ENCODE measurements at places on chromosomes 16 and 17.

DNA sequence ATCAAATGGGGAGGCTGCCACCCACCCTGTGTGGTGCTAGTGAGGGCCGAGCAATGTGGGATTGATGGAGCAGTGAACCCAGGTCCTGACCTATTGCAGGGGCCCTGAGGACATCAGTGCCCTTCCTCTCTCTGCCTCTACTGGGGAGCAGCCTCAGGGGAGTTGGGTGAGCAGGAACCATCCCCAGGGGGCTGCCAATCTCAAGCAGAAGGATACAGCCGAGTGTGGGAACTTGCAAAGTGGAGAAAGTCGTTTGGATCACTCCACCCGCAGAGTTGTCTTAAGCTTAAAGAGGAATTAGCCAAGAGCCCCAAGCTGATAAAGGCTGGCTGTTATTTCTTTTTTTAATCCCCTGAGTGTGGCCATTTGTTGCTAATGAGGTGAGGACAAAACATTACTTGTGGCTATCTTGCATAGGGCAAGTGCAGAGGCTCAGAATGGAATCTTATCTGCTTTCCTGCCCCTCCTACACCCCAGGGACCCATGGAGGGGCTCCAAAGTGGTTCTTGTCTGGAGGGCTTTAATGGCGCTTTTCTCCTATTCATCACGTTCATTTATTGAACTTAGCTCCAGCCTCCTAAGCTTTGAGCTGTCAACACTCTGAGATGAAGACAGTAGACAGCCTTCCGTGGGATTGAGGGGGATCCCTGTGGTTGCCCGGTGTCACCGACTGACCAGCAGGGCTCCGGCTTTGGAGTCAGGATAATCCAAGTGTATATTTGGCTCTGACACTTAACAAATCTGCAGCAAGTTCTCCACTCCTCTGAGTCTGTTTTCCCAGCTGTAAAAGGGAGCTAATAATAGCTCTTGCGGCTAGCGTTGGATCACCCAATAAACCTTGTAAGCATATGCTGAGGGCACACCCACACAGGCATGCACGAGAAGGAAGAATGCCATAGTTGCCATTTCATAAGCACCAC, 45.1 kb downstream of the MYH11 start:
- DNase-seq = peak; percentile 27

- peak; percentile 28 for DNase-seq
Observed at GRCh38 chr17:43591779-43592562, 45.8 kb upstream of the ETV4 start.

- no peak for DNase-seq
Observed at GRCh38 chr16:83312718-83313245, 495.0 kb upstream of the HSBP1 start.

DNA sequence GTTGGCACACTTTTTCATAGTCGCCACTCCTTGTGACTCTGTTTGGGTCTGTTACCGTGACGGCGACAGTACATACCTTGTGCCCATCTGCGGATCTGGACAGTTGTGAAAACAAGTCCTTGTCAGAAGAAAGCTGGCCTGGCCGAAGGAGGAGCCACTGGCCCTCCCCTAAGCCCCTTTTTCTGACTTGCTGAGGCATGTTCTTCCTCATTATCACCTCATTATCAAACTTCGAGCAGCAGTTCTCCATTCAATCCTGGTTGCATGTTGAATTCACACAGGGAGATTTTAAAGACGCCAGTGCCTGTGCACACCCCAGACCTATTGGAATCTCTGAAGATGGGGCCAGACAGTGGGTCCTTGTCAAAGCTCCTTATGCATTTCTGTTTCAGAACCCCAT, 61.1 kb downstream of the CYLD start:
- no peak for DNase-seq

- no peak for DNase-seq
Observed at GRCh38 chr17:81879121-81879520, 8.0 kb upstream of the ARHGDIA start.

GRCh38 chr17:63589646-63590045, 11.0 kb upstream of the TACO1 start:
- no peak for DNase-seq

GRCh38 chr17:2107506-2107905, 52.6 kb downstream of the HIC1 start:
- DNase-seq = no peak

DNA sequence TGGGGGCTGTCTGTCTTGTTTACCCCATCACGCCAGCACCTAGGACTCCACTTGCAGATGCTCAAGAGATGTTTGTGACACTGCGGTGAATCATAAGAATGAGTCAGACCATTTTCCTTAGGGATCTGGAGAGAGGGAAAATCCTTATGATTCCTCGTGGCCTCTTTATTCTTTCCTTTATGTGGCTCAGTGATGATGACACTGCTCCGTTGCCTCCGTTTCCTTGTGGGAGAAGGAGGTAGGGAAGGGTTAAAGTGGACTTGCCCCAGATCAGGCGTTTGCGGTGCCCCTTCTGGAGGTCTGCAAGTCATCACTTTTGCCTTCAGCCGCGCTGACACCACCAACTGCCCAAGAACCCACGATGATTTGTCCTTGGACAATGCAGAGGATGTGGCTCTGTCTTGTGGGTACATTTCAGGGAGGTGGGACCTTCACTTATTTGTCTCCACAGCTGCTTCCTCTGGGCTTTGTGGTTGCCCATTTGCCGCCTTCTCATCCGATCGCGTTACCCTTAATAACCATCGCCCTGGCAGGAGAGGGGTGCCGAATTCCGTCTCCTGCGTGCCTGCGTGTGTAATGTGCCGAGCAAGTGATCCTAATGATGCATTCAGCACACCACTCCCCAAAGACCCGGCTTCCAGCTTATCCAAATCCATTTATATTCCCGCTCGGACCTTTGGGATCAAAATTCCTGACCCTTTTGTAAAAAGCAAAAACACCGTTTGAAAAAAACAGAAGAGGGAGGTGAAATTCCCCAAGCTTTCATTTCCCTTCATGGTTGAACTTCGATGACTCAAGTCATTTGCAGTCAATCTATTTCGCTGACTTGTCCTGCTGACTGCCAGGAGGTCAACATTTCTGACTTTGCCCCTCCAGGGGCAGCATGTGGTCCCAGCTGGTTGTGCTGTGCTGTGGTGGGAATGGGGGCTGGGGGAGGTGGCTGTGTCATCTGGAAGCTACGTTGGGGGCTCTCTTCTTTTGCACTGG, 87.2 kb upstream of the IRX3 start:
- peak; percentile 35 for DNase-seq

- no peak for DNase-seq
Observed at GRCh38 chr16:9232102-9232770, 140.8 kb downstream of the HAPSTR1 start.

GRCh38 chr17:37614823-37615222, 5.6 kb upstream of the SYNRG start:
- DNase-seq = no peak

DNA sequence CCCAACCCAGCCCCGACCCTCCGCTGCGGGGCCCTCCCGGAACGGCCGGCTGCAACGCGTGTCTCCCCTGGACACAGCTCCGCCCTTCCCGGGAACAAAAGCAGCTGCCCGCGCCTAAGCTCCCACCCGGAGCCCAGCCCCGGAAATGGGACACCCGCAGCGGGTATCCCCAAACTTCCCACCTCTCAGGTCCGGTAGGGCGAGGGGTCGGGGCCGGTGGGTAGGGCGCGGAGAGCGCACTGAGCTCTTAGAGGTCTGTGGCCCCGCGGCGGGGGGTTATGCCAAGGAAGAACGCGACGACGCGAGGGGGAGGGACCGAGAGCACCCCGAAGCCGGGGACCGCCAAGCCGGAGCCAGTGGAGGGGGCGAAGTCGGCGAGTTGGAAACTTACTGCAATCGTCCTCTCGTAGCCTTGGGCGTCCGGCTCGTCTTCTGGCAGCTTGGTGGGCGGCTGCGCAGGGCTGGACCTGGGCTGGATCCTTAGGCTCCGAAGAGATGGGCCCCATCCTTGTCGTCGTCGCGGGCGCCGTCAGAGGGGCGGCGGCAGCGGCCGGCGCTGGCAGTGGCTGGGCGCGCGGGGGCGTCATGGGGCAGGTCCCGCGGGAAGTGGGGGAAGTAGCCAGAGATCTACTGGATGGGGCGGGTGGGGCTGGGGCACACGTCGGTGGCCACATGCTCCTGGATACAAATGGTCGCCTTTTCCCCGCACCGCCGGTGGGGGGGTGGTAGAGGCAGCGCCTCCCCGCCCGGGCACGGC, 6.9 kb downstream of the USP6 start:
- peak; percentile 37 for DNase-seq

DNA sequence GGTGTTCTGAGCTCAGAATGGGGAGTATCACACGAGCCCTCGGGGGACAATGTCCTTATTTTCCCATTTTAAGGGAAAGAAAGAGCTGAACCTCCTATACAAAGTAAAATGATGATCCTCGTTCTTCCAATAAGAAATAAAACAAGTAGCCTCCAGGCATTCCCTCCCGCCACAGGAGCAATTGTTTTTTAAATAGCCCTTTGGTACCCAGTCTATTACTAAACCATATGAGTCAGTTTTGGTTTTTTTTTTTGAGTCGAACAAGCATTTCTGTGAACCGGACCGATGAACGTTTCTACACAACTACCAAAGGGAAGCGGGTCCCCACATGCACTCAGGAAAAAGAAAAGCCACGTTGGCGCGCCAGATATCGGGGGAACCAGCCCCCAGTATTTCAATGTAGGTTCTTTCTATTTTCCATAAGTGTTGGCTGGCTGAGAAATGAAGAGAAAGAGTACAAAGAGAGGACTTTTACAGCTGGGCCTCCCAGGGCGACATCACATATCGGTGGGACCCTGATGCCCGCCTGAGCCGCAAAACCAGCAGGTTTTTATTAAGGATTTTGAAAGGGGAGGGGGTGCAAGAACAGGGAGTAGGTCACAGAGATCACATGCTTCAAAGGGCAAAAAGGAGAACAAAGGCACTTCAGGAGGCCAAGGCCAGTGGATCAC, 3.8 kb upstream of the DCXR start:
- DNase-seq = no peak

DNA sequence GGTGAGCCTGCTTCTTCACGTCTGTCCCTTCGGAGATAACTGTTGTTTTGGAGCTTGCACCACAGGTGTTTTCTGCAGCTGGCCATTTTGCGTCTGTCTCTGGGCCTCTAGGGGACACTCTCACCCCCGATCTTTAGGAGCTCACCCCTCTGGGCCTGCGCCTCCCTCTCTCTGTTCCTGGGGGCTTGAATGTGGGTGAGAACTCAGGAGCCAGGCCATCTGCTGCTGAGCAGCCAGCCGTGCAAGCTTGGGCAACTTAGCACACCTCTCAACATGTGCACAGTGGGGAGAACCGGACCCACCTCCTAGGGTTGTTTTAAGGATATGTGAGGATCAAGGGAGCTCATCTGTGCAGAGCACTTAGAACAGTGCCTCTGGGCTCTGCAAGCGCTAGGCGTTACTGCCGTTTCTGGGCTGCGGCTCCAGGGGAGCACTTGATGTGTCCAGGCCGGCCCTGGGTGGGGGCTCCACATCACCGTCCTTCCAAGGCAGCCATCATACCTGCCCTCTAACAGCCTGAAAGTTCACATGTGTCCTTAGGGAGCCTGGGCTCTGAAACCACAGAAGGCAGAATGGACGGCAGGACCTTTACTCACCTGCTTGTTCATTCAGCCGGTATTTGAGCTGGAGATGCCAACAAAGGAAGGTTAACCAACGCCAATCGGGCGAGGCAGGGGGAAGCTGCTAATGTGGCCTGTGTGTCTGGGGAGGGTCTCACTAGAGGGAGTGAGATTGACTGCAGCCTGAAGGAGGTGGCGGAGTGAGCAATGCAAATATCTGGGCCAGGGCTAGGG, 66.3 kb downstream of the MRC2 start:
- no peak for DNase-seq

DNA sequence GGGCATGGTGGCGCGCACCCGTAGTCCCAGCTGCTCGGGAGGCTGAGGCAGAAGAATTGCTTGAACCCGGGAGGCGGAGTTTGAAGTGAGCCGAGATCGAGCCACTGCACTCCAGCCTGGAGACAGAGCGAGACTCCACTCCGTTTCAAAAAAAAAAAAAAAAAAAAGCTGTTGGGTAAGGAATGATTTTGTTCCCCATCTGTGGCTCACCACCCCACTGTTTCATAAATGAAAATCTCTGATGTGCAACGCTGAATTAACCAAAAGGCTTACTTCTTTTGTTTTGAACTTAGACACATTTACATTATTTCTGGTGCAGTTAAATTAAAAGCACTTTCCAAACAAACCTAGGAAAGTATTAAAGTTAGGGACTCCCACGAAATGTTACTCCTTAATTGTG, 1.2 kb upstream of the METTL9 start:
- no peak for DNase-seq

DNA sequence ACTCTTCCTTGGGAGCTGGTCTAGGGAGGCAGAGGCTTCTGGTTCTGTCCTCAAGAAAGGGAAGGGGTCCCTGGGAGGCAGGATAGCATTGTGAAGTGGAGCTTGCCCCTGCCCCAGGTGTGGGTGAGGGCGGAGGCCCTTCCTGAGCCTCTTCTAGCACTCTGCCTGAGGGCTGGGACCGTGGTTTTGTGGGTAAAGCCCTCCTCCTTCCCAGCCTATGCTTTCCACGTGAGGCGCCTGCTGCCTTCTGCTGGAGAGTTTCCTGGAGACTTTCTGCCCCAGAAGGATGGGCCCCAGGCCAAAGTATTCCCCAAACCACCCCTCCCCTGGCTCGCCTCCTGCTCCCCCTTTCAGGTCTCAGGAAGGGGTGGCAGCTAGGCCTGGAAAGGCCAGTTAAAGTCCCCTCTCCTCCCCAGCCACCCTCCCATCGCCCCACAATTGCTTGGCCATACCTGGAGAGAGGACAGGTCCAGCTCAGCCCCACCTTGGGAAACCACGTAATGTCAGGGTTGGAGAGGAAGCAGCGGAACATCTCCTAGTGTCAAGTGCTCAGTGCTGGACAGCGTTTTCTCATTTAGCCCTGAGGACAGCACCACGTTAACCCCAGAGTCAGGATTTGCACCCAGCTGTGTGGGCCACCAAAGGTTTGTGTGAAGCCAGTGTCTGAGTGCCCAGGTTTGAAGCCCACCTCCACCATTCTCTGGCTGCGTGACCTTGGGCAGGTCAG, 5.6 kb downstream of the SBK1 start:
- no peak for DNase-seq

GRCh38 chr16:24165273-24165672, 90.9 kb upstream of the CACNG3 start:
- no peak for DNase-seq

- DNase-seq = no peak
Observed at GRCh38 chr16:12097523-12098428, 121.2 kb downstream of the SNX29 start.

DNA sequence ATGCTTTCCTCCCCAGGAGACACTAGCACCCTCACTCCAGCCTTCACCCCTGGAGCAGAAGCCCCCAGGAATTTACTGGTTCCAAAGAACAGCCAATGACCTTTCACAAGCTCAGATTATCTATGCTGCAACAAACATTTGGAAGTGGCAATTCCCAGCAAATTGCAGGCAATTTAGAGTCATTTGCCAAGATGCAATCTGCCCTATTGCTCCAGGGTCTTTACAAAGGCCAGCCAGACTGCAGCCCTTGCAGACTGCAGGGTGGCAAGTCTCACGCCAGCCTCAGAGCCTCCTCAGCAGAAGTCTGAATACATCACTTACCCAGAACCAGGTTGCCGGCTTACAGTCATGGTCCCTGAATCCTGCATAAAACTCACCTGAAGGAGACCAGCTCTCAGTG, 21.8 kb downstream of the AXIN1 start:
- no peak for DNase-seq

- no peak for DNase-seq
Observed at GRCh38 chr17:2054262-2054511, 716 bp upstream of the HIC1 start.

- no peak for DNase-seq
Observed at GRCh38 chr16:6918646-6919045, 414.0 kb upstream of the RBFOX1 start.

Measured in SK-N-DZ (cell line).